ENCODE measurements at places on chromosomes 1 and 21.

- no peak for DNase-seq
Measured at GRCh38 chr1:177648731-177649265, 321.1 kb downstream of the SEC16B start.

DNA sequence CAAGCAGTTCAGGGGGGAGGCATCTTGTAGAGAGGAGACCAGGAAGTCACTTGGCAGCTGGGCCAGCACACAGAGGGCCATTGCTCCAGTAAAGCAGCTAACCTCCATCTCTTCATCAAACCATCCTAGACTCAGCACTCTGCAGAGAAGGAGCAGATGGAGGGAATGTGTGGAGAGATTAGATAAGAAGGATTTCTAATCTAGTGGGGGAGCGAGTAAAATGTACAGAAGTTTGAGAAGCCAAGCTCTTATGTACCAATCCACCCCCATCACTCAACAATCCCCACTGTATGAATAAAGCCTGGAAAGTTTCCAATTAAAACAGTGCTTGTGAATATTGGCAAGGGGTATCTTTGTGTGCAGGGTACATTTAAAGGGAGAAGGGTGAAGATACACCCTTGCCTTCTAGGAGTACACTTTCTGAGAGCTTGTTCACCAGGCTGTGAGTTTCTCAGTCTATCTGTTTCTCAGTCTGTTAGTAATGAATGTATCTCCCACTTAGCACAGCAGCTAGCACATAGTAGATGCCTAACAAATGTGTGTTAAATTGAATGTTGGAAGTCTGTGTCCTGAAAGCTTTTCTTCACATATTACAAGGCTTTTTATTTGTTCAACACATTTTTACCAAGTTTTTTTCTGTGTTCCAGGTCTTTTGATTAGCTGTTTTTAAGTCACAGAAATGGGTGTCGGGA is 142.7 kb upstream of the UBE2U start:
- no peak for DNase-seq

DNA sequence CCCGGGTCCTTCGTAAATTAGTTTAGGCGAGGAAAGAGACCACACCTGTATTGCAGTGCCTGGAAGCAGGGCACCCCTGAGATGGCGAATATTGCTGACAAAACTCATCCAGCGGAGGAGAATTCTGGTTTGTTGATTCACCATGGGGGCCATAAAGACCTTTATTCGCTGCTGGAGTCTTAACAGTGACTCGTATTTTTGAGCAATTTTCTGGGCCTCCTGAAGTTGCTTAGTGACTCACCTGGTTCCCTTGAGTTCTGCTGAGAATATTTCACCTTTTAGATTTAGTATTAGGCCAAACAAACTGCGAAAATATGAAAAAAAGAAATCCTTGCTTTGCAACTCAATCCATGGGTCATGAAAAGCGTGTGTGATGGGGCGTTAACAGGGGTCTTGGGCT is 20.6 kb upstream of the H6PD start:
- no peak for DNase-seq

DNA sequence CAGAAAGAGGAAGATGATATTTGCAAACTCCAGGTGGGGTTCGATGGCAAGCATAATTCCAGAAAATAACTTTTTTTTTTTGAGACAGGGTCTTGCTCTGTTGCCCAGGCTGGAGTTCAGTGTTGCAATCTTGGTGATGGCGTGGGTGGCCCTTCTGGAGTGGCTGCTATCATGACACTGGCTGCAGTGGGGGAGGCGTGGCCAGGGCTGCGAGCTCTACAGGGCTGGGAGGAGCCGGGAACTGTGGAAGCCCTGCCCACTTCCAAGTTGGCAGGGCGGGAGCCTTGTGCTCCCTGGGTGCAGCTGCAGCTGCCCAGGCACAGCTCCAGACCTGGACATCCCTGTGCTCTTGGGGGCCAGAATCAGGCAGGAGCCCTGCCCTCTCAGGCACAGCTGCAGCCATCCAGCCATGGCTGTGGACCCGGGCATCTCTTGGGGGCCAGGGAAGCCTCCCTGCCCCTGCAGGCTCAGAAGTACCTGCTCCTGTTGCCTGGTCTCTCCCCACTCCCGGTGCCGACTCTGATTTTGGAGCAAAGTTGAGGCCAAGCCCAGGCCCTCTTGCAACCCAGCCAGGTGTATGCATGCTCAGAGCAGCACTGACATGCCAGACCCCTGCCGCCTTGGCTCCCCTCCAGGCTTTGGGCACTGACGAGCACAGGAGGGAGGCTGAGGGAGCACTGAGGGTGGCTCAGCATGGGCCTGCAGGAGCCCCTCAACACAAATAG is 7.2 kb upstream of the BCL10 start:
- DNase-seq, result no peak

GRCh38 chr1:46448109-46448911 is 41.3 kb upstream of the DMBX1 start:
- no peak for DNase-seq

- no peak for DNase-seq
Measured at GRCh38 chr1:4696161-4696745, 41.8 kb downstream of the AJAP1 start.

DNA sequence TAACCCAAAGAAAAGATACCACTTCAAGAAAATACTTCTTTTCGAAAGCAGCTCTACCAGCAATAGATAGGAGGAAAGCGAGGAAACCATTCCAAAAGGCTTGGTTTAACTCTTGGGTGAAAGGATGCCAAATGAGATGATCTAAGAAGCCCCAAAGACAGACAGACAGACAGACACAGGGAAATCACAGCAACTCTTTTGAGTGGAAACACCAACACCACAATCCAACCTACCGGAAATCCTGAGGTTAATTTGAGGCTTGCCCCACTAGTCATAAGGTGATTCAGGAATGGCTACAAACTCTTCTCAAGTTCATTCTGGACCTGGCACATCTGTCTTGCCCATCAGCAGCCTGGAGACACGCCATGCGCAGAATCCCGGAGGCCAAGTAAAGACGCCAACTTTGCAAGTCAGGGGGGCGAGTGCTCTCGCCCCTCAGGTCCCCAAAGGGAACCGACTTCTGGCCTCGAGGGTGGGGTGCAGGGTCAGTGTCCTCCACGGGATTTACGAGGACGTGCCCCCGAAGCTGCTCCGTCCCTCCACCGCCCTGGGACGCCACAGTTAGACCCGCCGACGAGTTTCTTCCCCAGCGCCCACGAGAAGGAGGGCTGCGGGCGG is 778 bp downstream of the EVI5 start:
- DNase-seq, result peak; percentile 44

GRCh38 chr21:41361786-41362604 is at the start of gene MX2:
MX2 (plus strand) TSS chr21:41362027; CDS start chr21:41376907, 14,880 bp downstream.
- DNase-seq, result peak; percentile 93

GRCh38 chr1:54323324-54323739 is 82.9 kb downstream of the SSBP3 start:
- no peak for DNase-seq

- peak; percentile 61 for DNase-seq
Measured at GRCh38 chr1:12150456-12151200, 16.2 kb upstream of the TNFRSF1B start.

DNA sequence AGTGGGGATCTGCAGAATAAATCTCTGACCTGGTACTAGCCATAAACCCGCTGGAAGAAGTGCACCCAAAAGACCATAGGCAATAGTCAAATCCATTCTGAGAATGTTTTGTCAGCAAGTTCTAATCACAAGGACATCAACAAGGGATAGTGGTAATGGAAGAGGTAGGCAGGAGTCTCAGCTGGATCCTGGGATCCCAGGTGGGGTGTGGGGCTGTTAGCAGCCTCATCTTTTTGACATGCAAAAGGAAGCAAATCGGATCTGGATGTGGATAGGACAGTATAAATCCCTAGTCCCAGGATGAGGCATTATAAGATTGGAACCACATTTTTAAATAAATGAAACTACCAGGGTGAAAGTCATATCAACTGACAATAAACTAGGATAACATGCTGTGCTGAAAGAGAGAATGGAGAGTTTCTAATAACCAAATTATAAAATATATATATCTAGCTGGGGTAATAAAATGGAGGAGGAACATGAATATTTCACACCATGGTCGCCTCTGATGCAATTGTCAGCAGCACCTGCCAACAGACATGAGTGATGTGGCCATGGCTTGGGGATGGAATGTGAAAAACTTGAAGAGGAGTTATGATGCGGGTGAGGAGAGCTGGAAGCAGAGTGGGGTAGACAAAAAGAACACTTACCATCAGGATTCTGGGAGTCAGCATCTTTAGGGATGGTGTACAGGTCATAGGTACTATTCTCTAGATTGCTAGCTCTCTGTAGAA is 23.7 kb upstream of the PEX19 start:
- DNase-seq, result no peak

- no peak for DNase-seq
Measured at GRCh38 chr1:192811594-192812239, 2.9 kb downstream of the RGS2 start.

DNA sequence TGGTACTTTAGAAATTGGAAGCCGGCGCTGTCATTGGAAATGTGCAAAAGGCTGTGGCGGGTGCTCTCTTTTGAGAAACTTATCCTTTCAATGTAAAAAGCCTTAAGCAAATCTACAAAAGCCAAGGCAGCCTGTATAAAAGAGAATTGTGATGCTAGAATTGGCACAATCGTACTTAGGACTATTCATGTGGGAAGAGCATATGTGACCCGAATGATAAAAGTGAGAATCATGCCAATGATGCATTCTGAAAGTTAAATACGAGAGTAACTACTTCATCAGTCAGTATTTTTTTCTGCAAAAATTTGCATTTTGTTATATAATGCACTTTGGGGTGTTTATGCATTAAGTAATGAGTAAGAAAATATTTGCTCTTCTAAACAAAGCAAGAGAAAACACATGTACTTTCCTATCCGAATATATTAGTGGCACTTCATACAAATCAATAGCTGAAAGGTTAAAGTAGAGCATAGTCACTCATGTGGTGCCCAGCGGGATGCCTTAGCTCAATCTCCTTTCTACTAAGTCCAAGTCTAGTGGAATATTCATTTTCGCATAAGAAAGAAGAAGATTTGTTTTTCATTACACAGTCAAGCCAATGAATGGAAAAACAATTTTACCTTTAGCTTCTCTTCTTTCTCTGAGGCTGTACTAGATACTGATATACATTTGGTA is 1256.6 kb upstream of the B3GALT2 start:
- no peak for DNase-seq
